ENCODE measurements at places on chromosomes 4 and X.

GRCh38 chr4:118113220-118113619 lies 78.9 kb downstream of the NDST3 start:
- DNase-seq, result no peak

- no peak for DNase-seq
Measured at GRCh38 chr4:10716163-10716562, 31.6 kb upstream of the CLNK start.

DNA sequence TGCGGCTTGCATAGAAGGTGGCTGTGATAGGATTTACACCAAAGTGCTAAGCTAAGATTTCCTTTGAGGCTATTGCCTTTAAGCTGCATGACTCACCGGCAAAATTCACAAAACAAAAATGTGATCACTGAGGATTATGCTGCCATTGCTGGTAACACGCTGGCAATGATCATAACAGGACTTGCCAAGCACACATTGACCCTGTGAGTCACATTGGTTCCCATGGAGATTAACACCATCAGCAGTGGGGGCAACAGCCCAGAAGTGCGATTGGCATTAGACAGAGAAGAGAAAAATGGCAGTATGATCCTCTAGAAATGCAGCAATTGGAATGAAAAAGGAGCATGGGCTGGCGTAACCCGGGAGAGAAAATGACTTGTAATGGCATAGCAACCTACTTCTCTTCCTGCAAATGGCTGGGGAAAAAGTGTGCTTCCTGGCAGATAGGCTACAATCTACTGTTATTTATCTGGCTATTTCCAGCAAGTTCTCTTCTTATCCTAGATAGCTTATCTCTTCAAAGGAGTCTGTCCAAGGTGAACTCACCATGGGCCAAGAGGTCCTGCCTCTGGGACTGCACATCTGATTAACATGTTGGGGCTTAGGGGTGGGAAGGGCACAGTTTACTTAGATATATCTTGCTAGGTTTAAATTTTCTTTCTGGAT lies 314.2 kb upstream of the IGFBP7 start:
- peak; percentile 11 for DNase-seq

GRCh38 chr4:46506876-46507275 lies 116.9 kb upstream of the GABRA2 start:
- DNase-seq, result no peak

DNA sequence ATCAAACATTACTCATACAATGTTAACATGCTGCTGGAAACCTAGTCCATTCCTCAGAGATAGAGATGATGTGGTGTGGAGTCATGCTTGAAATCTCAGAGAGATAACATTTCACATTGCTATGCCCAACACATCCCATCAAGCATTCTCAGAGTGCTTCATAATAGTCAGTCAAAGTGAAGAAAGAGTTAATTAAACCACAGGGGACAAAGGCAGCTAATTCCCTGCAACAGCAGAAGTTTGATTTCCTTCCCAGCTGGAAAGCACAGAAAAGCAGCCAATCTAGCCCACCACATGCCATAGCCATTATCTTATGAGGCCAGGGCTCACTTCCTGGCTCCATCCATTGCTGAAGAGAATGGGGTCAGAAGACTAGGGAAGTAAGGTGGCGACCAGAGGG lies 8.9 kb downstream of the KDR start:
- no peak for DNase-seq

GRCh38 chr4:111781611-111782010 lies 363.6 kb upstream of the FAM241A start:
- DNase-seq, result no peak

DNA sequence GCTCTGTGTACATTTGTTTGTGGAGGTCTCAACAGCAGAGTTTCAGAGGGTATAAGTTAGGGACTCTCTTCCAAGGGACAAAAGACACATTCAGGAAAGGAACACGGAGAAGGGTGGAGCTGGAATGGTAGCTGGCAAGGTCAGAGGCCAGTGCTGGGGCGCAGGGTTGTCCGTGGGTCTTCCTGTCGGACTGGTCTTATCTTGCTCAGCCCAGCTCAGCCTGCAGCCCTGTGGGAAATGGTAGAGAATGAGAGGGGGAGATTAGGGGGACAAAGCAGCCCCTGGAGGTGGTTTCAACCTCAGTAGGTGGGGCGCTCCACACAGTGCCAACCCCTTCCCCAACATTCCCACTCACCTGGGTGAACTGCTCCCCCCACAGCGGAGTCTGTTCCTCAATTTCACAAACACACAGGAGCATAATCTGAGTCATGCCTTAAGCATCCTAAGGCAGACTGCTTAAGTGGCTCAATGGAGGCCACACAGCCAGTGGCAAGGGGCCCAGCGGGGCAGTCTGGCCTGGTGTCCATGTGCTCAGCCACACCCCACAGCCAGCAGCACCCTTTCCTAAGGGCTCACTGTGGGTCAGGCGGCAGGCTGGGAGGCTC lies 6.9 kb upstream of the HDAC6 start:
- DNase-seq, result no peak

- no peak for DNase-seq
Measured at GRCh38 chr4:635851-636627, 10.7 kb downstream of the PDE6B start.

- DNase-seq, result no peak
Measured at GRCh38 chr4:139760567-139760966, 94.9 kb downstream of the MGST2 start.

GRCh38 chr4:122959981-122960610 lies 37.7 kb upstream of the NUDT6 start:
- no peak for DNase-seq

- no peak for DNase-seq
Measured at GRCh38 chr4:74407891-74408290, 37.0 kb upstream of the AREG start.

- peak; percentile 6 for DNase-seq
Measured at GRCh38 chr4:7335344-7336066, 99.2 kb downstream of the PSAPL1 start.

DNA sequence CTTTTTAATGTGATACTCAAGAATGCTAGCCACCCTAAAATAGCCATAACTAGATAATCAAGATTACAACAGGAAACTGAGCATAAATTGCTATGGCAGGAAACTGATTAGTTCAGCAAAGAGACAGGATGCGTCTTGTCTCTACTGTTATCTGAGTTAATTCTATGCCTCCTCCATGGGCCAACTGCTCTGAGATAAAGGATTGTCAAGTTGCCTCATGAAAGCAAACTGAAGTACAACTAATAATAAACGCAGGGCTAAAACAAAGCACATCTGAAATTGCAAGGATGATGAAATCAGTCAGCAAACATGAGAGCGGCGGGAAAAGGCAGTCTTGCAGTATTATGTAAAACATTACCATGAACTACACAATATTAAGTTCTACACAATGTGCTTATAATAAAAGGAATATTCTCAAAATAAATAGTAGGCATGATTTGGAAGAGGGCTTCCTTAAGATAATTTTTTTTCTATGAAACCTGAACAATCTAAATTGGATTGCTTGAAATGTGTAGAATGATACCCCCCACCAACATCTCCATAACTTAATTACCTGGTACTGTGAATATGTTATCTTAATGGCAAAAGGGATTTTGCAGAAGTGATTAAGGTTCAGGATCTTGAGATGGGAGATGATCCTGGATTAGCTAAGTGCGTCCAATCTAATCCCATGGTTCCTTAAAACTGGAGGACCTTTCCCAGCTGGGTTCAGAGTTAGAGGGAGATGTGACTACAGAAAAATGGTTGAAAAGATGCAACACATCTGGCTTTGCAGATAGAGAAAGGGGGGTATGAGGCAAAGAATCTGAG lies 65.9 kb downstream of the ANTXR2 start:
- no peak for DNase-seq

DNA sequence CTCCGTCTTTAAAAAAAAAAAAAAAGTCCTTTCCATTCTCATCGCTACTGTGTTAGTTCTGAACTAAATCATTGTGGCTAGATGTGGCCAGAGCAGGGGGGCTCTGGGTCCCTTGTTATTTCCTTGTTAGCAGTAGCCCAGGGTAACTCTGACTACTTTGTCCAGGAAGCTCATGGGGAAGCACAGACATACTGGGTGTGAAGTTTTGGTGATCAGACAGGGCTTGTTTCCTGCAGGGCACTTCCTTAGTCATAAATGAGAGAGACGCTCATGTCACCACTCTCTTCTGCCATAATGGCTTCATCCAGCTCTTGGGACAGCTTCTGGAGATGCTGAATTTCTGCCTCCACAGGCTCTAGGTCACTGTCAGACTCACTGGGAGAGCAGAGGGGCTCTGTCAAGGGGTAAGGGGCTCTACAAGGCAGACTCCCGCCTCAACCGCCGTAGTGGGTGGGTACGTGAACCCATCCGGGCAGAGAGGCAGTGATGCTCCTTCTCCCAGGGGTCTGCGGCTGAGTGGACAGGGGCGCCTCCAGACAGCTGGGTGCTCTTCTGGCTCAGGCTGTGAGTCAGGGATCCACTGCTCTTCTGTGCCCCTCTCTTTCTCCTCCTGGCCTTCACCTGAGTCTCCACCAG lies 12.9 kb downstream of the STIM2 start:
- DNase-seq, result no peak

GRCh38 chr4:145307763-145308430 lies 127.5 kb upstream of the OTUD4 start:
- DNase-seq, result no peak

DNA sequence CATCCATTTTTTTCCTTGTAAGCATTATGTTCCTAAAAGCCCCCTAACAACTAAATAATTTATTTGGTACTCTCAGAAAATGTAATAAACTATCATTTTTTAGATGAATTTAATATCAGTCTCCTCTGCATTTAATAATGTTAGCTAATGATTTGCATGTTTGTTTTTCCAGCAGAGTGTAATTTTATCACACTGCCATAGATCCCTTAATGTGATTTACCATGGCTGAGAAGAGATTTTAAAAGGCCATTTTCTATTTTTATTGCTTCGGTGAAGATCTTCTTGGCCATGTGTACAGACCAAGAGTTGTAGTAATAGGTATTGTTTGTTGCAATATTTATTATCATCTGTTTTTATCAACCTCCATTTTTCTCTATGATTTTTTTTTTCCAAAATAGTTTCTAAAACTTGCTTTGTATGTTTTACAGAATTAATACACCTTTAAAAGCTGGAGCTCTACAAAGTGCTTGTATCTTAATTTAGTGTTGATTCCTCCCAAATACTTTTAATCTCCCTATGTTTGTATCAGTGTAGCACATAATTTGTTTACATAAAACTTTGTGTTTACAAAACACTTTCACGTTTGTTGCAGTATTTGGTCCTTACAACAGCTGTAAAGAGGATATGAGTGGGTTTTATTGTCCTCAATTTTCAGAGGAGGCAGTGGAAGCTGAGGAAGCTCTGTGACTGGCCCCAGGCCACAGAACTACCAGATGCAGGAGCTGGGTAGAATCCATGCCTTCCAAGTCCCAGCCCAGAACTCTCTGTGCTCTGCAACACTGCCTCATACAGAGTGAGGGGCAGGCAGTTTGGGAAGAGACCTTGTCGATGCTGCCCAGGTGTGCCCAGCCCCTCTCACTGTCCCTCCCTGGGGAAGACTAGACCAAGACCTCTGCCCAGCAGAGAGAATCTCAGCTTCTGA lies 58.1 kb downstream of the FAM114A1 start:
- DNase-seq, result no peak

GRCh38 chrX:23525531-23525930 lies 141.8 kb upstream of the PRDX4 start:
- no peak for DNase-seq

DNA sequence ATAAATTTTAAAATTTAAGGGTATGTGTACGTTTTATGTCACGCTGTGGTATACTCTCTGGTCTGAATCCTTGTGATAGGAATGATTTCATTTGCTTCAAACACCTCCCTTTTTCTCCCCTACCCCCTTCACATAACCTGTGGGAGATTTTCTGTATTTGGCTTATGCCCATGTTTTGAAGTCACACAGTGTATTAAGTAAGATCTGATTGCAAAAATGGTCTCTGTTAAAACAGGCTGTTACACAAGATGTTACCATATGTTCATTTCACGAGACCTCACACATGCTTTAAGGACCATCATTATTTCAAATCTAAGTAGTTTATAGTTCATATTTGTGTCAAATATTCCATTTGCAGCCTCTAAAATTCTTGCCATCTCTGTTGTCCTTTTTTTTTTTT lies 63.5 kb downstream of the TMEM131L start:
- DNase-seq, result no peak

DNA sequence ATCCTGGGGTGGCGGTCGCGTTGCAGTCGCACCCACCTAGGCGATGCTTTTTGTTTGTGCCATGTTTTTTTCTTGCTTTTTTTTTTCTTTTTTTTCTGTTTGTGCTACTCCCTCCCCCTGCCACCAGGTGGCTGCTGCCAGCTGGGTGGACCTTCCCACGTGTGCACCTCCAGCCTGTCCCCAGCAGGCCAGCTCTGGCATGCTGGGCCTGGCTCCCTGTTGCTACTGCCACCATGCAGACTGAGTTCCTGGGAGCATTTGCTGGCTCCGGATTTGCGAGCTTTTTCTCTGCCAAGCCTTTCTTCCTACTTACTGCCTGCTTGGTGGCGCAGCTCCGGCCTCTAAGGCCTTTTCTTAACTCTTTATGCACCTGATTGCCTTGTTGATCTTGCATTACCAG lies 161.2 kb upstream of the WDFY3 start:
- peak; percentile 54 for DNase-seq

GRCh38 chr4:109939190-109939589 lies 26.5 kb downstream of the EGF start:
- DNase-seq, result no peak

DNA sequence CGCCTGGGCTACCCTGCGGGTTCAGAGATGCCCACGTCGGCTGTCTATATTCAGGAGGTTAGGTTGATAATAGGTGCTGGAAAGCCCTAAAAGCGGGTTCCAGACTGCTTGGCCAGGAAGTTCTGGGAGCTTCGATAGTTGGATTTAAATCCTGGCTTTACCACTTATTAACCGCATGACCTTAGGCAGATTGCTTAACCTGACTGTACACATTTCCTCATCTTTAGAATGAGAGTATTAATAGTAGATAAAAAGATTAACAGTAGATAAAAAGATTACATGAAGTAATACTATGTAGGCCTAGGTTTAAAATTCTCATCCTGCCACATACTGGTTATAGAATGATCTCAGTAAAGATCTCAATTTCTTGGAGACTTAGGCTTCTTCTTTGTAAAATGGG lies 75.0 kb upstream of the ESX1 start:
- no peak for DNase-seq

DNA sequence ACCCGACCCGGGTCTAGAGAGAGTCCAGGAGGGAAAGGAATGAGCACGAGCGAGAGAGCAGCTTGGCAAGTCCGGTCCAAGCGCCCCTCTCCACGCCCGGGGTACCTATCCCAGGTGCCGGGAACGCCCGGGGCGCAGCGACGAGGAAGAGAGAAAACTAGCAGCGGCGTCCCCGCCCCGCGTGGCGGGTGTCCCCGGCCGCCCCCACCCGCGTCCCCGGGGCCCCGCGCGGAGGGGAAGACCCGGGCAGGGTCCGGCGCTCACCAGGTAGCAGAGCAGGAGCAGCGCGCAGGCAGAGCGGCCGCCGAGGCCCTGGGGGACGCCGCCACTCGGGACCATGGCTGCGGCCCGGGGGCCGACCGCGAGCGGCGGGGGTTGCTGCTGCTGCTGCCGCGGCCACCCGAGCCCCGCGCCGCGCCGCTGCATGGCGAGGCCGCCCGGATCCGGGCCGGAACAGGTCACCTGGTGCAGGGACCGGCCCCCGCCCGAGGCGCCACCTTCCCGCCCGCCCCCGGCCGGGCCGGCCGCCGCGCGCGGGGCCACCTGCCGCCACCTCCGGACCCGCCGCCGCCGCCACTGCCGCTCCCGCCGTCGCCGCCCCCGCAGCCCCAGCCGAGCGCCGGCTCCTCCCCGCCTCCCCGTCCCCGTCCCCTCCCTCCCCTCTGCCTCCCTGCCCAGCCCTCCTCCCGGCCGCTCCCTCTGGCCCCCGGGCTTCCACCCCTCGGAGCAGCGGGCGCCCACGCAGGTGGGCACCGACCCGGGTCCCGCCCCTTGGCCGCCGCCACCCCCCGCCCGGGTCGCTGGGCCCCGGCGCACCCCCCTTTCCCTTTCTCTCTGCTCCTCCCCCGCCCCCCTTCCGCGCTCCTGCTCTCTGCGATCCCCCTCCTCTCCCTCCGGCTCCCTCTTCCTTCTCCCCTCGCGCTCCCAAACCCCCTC lies at the start of gene SEL1L3:
TSS of gene SEL1L3 (minus strand) at position 578 of the 936 bp plus-strand sequence. CDS start at position 426, 152 bp downstream.
- DNase-seq, result peak; percentile 52
